IMR-90 (cell line): ENCODE measurements at places on chromosomes 2 and 18.

DNA sequence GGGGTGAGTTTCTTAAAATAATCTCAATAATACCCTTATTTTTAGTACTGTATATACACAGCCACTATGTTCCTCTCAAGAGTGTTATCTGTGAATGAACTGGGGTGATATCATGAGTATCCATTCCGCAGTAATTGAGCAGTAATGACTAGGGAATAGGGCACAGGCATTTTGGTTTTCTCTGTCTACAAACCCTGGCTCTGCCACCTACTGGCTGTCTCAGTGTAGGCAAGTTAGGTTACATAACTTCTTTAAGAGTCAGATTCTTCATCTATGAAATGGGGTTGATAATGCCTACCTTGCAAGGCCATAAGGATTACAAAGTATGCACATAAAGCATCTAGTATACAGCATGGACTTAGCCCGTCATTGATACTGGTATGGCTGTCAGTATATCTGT, 555.8 kb downstream of the NRXN1 start:
- no peak for DNase-seq

- no peak for DNase-seq
Observed at GRCh38 chr2:236632295-236633218, 62.9 kb downstream of the ACKR3 start.

DNA sequence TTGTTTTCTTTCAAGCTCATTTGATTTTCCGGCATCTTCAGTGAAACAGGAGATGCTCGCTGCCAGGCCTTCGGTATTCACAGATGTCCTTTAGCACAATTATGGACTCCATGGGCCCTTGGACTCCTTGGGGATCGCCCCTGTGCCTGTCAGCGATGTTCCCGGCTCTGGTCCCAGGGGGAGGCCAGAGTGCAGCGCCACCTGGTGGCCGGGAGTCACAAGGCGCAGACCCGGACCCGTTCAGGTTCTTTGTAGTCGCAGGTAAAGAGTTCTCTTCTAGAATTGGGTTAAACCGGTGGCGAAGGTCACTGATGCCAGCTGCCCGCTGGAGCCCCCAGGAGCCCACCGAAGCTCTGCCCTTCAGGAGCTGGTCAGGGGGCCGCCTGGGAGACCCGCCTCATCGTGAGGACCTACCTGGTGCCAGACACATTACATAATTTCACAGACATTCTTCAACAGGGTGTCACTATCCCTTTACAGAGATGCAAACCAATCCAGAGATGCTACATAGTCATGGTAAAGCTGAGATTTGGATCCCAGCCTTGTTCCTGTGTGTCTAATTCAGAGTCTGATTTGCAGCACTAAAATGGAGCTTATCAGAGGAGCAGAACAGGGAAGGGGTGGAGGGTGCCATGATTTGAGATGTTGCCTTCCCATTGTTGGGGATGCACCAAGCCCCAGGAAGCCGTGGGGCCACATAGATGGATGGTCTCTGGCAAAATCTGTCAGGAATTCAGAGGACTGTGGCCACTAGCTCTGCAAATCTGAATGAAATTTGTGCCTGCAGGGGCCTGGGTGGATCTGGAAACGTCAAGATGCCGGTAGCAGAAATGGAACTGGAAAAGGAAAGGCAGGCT, 6.0 kb upstream of the INPP5D start:
- DNase-seq = peak; percentile 23

DNA sequence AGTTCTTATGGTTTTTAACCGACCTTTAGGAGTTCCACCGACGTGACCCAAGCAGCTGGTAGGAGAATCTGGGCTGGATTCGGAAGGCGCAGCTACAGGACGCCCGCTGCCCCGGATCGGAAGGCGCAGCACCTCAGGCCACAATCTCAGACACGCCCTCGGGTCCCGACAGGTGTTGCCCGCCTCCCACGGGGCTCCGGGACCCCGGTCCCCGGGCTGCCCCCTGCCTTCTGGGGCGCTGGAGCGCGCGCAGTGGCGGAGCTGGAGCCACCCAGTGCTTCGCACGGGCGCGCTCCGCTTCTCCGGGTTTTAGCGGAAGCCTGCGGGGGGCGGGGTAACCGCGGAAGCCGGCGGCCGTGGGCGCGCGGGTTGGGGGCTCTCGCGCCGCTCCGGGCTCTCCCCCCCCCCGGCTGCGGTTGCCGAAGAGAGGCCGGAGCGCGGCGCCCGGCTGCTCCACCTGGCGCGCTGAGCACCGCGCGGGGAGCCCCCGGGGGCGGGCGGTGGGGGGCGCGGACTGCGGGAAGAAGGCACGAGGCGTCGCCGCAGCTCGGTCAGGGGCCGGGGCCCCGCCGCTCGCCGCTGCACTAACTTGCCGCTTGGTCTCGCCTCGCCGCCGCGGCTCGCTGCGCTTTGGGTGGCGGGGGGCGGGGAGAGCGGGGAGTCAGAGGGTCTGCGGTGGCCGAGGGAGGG, 718.8 kb downstream of the DPP10 start:
- no peak for DNase-seq

- no peak for DNase-seq
Observed at GRCh38 chr2:144484201-144484948, 35.5 kb downstream of the ZEB2 start.

GRCh38 chr2:105576440-105577241, 168.1 kb upstream of the NCK2 start:
- DNase-seq = peak; percentile 42

DNA sequence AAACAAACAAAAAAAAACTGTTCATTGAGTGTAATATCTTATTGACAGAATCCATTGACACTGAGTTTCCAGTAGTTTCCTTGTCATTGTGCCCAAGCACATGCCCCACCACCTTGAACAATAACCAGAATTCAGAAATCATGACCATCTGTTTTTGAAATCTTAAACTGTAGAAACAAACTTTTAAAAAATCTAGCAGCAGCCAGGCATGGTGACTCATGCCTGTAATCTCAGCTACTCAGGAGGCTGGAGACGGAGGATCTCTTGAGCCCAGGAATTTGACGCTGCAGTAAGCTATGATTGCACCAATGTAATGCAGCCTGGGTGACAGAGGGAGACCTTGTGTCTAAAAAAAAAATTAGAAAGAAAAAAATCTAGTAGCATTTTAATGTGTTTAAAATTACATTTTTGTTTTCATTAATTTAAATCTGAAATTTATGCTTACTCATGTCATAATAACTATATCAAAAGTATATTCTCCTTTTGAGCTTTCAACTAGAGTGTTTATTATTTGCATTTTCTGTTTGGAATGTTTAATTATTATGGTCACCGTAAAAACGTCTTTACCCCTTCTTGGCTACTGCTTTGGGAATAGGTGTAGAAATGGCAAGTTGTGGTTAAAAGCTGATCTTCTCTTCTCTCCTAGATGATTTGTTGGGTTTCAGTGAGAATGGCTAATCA, 25.2 kb upstream of the STON1 start:
- DNase-seq = peak; percentile 75

DNA sequence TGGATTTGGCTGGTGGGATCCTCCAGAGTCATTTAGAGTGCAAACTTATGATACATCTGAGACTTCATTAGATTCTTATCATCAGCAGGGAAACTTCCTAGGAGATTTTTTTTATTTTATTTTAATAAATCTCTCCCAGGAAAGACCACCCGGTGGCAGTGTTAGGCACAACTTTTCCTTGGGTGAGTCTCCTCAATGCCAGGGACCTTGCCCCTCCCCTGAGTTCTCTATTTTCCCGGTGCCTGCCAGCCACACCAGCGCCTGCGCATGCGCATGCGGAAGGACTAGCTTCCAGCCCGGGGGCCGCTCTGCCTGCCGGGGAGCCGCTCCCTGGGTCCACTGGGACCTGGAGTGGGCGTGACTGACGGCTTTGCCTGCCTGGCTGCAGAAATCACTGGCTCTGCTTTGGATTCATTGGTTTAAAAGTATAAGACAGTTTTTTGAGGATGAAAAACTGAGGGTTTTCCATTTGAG, 86.6 kb downstream of the TMEM182 start:
- peak; percentile 3 for DNase-seq

- no peak for DNase-seq
Observed at GRCh38 chr2:134718023-134718816, 580 bp downstream of the TMEM163 start.

- no peak for DNase-seq
Observed at GRCh38 chr2:10184421-10184820, 61.9 kb downstream of the RRM2 start.

- no peak for DNase-seq
Observed at GRCh38 chr2:241582328-241582727, 23.8 kb downstream of the BOK start.

- DNase-seq = peak; percentile 88
Observed at GRCh38 chr2:168545439-168546082, 89.5 kb downstream of the CERS6 start.

- no peak for DNase-seq
Observed at GRCh38 chr2:133855526-133855925, 287.3 kb upstream of the NCKAP5 start.

GRCh38 chr2:155727187-155727895, 605.2 kb downstream of the NR4A2 start:
- DNase-seq = no peak
